ENCODE measurements at places on chromosomes 6 and 20.

GRCh38 chr20:21109144-21109543 lies 3.0 kb upstream of the LINC00237 start:
- no peak for DNase-seq

DNA sequence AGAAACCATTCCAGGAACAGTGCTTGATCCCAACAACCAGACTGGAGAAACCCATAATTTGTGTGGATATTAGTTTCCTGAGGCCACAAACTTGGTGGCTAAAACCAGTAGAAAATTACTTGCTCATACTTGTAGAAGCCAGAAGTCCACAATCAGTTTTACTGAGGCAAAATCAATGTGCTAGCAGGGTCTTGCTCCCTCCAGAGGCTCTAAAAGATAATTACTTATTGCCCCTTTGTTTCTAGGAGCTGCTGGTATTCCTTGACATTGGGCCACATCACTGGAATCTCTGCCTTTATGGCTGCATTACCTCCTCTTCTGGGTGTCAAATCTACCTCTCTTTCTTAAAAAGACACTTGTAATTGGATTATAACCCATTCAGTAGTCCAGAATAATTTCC lies 142.2 kb upstream of the SAMD5 start:
- DNase-seq = no peak

- no peak for DNase-seq
Measured at GRCh38 chr6:80339421-80339820, 232.9 kb downstream of the BCKDHB start.

- no peak for DNase-seq
Measured at GRCh38 chr6:44192428-44193041, 24.2 kb upstream of the MYMX start.

DNA sequence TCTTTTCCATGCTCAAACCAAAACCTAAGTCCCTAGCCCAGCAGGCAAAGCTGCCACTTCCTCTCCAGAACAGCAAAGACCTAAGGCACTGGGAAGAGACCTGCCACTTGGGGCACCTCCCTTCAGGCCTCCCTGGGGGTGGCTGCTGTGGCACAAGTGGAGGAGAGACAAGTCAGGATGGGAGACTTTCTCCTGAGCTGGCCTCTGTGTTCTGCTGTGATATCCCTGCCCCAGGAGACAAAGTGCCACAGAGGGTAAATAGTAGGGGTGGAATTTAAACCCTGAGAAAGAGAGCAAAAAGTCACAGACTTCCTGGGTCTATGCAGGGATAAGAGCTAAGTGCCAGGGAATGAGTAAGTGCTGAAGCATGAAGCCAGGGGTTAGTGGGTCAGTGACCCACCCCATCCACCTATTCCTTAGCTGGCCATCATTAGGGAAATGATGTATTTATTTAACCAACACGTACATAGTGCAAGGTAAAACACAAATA lies 84.2 kb downstream of the MRPL14 start:
- no peak for DNase-seq
